ENCODE measurements at places on chromosomes 13 and 19.

DNA sequence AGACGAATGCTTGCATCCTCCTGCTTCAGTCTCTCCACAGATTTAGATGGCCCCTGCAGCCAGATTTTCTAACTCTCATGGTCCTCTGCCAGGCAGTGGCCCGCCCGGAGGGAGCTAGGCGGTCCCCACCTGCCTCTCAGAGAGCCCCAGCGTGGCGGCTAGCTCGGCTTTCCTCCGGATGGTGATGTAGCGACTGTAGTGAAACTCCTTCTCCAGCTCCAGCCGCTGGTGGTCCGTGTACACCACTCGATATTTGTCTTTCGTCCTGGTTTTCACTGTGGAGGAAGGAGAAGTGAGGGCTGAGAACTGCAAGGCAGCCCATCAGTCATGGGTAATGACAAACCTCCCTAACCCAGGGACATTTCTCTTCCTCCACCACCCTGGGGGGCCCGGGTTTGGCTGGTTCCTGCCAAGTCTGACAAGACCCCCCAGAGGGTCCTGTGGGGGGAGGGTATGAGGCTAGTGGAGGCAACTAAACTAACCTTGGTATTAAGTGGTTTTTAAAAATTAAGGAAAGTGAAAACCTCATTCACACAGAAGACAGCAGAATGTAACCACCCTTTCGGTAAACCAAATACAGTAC is 4.3 kb downstream of the CDX2 start:
- DNase-seq = no peak

DNA sequence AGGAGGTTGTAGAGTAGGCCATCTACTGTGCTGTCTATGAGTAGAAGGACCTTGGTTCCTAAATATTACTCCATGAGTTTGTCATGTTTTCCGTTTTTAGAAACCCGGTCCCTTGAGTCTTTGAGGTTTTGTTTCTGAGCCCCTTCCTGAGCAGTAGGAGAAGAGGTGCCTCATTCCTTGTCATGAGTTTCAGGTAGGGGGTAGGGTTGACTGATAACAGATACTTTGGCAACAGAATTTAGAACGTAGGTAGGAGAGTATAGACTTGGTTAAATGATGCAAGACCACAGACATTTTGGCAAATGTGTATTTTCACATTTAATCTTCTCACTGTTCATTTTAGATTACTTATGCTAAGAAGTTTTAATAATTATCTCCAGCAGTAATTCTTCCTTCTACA is 24.6 kb downstream of the LMO7 start:
- DNase-seq = no peak

DNA sequence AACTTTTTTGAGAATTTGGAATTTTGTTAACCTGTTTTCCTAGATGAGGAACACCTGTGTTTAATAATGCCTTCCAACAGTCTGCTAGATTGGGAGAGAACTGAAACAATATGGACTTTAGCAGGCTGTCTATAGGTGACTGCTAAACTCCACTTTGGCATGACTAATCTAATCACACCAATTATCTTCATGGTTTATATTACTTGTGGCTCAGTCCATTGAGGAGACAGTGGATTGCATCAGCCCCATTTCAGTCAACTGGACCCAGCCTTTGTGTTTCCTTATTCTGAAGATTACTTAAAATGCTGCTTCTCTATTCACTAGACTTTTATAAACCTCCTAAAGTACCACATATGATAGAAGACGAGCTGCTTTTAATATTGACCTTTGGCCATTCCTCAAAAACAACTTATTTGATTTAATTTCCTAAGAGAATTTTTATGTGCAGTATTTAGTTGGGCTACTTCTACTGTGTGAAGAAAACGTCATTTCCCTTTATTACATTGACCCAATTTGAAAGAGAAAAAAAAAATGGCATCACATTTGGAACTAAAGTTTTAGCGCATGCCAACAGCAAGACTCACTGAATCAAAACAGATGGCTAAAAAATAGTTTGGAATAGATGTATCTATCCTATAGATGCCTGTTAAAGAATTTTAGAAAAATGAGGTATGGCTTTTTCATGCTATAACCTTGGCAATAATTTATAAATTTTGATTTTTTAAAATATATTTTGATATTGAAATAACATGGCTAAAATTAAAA is 295.8 kb downstream of the NDFIP2 start:
- DNase-seq = no peak

DNA sequence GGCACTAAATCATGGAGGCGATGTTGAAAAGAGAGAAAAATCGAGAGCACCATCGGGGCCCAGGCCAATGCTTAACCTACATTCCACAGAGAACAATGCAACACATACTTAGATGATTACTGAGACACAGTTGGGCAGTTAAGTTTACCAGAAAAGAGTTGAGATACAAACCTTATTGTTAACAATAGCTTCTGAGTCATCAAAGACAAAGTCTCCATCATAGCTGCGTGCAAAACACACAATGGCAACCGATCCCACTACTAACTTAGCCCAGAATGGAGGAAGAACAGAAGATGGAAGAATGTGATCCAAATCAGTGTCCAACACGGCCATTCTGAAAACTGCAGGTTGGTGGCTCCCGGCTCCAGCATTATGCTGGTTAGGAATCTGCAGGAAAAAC is 6.2 kb downstream of the TMTC4 start:
- DNase-seq = no peak

- no peak for DNase-seq
These were observed 3.1 kb downstream of the ADGRE1 start for GRCh38 chr19:6890401-6890913.

- DNase-seq = peak; percentile 78
These were observed 47.0 kb upstream of the PNMA8B start for GRCh38 chr19:46542428-46543230.

- DNase-seq = no peak
These were observed 1.1 kb downstream of the SLITRK1 start for GRCh38 chr13:83881140-83881684.

GRCh38 chr19:30214651-30215051 is 157.5 kb upstream of the ZNF536 start:
- DNase-seq = no peak

- DNase-seq = no peak
These were observed 214.0 kb downstream of the LHFPL6 start for GRCh38 chr13:39389013-39389412.

DNA sequence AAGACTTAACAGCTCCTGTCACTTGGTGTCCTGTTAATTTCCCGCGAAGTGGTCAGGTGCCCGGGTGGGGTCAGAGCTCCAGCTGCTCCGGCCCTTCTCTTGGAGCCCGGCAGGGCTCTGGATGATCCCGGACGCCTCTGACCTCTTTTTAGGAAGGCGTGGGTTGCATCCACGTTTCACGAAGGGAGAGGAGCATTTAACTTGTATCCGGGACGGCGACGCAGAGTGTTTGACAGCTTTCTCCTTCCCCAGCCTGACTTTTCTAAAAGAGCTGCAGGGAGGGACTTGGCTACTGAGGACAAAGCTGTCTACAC is 656 bp downstream of the ZNF155 start:
- DNase-seq = no peak

GRCh38 chr13:28603043-28603664 is 55.8 kb upstream of the POMP start:
- no peak for DNase-seq

- no peak for DNase-seq
These were observed 5.6 kb upstream of the SYDE1 start for GRCh38 chr19:15101479-15102082.

DNA sequence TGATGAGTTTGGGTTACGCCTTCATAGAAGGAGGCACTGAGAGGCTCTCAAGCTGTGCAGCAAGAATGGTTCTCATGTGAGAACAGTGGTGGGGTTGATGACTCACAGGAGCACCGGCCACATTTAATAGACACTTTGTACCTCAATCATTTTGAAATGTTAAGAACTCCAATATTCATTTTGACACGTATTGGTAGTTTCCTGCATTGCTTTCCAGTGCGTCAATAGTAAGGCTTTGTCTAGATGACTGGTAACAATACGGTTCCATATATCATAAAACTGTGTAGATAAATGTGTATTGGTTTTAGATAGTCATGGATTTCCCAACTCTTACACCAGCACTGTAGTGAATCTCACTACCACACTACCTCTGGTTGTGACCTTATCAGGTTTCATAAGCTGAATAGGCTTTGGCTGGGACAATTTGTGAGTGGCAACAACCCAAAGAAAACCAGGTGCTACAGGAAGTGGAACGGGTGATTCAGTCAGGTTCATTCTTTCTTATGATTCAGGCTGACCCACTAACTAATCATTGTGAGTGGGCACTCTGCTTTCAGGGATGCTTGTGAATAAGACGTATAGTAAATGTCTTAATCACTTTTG is 362.6 kb downstream of the KLF5 start:
- DNase-seq = no peak

- DNase-seq = no peak
These were observed 12.4 kb downstream of the ZIC2 start for GRCh38 chr13:99993660-99994637.

DNA sequence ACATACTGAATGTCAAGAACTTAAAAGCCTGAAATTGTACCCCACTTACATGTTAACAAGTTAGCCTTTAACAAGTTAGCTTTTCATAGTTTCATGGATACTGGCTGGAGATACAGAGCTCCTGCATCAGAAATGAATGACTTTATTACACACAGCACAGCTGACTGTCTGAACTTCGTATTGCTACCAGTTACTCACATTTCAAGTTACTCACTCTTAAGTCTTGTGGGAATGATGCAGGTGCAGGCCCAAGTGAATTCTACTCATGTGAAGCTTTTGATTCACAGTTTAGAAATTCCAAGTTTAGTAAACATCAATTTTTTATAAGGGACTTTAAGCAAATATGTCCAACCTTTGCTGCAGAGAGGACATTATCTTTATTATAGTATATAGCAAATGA is 762.2 kb upstream of the PRR20A start:
- no peak for DNase-seq

DNA sequence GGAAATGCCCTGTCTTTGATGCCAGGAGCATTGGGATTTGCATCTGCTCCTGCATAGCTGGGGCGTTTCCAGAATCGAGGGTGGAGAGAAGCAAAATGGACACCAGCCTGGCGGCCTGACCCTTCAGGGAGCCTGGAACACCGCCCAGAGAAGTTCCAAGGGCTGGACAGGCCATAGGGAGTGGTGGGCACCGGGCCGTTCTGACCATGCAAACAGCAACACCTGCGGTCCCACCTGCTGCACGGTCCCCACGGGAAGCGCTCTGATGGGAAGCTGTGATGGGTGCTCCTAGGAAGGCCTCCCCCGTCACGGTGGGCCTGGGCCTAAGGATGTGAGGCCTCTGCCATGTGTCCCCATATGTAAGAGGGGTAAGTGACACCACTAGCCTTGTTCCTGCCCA is 34.2 kb upstream of the ANKRD10 start:
- no peak for DNase-seq

Data from DMS 273 treated with DMSO at 0.1 percent for 48 hours (cell line).